Right ventricle myocardium inferior (tissue), 1 donor: ENCODE measurements at places on chromosomes 1 and 21.

DNA sequence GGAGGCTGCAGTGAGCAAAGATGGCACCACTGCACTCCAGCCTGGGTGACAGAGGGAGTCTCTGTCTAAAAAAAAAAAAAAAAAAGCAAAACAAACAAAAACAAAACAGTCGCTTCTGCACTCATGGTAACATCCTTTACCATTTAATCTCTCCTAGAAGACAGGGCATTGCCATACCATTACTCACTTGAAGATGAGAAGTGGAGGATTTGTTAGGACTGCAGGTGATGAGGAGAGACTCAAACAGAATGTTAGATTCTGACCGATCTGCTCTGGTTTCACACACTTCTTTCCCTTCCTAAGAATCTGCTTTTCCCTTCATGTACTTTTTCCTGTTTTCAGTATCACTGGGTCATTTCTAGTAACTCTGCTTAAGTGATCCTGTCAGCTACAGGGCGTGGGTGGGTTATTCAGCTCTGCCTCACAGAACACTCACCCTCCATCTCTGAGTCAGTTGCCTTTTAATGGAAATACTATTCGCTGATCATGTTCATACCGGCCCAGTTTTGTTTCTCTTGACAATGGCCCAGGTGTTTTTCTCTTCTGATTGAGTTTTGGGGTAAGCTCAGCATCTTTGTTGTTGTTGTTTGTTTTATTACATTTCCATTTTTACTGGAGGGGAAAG lies 148.0 kb upstream of the ERG start:
- no peak for DNase-seq

DNA sequence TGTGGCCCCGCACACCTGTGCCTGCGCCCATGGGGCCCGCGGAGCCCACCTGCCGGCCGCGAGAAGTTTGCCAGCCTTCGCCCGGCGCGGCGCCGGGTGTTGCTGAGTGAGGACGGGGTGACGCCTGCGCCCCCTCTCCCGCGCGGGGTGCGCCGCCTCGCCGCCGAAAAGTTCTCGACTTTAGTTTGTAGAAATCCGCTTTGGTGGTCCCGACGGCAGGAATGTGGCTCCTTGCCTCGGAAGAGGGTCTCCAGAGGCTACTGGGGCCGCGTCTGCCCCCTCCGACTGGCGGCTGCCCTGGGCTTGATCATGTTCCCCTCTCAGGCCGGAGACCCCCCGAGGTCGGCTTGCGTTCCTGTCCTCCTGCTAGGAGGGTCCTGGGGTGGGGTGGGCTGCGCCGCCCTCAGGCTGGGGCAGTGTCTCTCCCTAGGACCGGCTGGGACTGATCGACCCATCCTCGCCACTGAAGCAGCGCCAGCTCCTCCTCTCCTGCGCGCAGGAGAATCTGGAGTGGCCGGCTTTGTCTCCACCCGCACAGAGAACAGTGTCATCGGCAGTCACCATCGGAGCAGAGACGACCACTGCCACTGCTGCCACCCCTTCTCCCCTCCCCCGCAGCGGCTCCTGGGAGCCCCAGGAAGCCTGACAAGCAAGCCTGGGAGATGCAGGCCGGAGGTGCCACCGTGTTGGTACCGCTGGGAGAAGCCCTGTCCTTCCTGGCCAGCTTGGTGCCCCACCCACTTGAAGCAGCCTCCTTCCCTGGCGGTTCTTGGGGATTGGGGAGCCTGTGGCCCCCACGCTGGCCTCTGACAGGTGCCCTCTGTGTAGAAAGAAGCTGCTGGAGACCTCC lies 553 bp upstream of the SLC30A2 start:
- DNase-seq, result no peak

DNA sequence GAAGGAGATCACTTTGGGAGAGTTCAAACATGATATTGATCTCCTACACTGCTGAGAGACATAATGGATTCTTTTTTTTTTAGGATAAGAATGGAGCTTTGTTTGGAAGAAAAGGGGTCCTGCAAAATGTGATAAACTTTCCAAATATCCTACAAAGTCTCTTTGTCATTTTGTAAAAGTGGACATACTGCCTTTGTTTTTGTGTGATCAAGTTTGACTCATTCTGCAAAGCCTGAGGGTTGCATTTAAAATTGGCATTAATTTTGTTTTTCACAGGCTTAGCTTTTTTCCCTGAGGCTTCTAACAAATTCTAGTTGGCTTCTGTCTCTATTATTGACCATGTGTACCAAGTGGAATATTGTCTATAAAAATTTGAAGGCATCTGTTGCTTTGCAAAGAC lies 113.2 kb downstream of the AK5 start:
- DNase-seq, result no peak

DNA sequence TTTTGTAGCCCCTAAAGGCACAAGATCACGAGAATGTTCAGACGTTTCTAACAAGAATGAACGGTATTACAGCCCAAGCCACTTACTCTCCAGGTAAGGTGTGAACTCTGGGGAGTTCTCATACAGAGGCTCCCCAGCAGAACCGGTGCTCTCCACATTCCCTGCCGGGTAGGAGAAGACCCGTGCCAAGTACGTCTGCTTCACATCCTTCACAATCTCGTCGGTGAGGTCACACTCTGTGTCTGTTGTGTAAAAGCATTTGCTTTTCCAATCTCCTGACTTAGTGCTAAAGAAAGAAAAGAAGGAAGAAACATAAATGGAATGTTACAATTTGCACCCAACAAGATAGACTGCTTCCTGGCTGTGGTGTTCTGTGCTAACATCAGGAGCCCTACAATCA lies 5.7 kb downstream of the F3 start:
- no peak for DNase-seq

GRCh38 chr1:57329001-57329527 lies 94.8 kb downstream of the DAB1 start:
- no peak for DNase-seq

GRCh38 chr1:3631320-3632260 lies 6.8 kb downstream of the TPRG1L start:
- no peak for DNase-seq

DNA sequence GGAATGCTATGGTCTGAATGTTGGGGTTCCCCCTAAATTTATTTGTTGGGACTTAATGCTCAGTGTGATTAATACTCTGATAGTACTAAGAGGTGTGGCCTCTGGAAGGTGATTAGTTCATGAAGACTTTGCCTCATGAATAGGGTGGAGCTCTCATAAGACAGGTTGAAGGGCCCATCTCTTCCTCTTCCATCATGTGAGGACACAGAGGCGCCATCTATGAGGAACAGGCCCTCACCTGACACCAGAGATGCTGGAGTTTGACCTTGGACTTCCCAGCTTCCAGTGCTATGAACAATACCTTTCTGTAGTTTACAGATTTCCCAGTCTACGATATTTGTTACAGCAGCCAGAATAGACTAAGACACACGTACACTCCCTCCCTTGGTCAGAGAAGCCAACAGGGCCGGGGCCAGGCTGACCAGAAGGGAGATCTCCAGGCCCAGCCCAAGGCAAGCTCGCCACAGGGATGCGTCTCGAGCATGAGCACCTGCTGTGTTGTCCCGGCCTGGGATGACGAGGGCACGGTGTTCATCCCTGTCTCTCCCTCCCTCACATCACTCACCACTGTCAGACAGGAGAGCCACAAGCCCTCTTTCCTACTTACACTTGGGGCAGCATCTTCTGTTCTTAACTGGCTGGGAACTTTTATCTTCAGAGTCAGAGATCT lies 4.7 kb upstream of the ABCG1 start:
- no peak for DNase-seq

GRCh38 chr1:66981679-66982078 lies 56.9 kb downstream of the MIER1 start:
- DNase-seq, result no peak

GRCh38 chr1:213231795-213232231 lies 180.8 kb downstream of the RPS6KC1 start:
- DNase-seq, result no peak
